ENCODE measurements at places on chromosomes 1 and 21.

GRCh38 chr1:32431736-32432400 is 33.0 kb upstream of the ZBTB8B start:
- no peak for DNase-seq

- DNase-seq, result no peak
Observed at GRCh38 chr1:48069662-48070395, 72.6 kb upstream of the TRABD2B start.

GRCh38 chr21:44399955-44400790 is 46.8 kb downstream of the TRPM2 start:
- no peak for DNase-seq

DNA sequence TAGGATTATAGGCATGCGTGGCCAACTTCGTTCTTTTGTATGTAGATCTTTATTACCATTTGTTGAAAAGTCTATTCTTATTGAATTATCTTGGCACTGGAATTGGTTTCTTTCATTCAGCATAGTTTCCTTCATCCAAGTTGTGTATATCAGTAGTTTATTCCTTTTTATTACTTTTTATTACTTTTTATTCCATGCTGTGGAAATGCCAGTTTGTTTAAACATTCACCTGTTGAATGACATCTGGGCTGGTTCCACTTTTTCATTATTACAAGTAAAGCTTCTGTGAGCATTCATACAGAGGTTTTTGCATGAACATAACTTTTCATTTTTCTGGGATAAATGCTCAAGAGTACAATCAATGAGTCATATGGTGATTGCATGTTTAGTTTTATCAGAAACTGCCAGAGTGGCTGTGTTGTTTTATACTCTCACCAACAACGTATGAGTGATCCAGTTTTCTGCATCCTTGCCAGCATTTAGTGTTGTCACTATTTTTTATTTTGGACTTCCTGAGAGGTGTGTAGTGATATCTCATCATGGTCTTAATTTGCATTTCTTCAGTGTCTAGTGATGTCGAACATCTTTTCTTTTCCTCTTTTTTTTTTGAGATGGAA is 28.6 kb downstream of the PTPRU start:
- DNase-seq, result no peak

DNA sequence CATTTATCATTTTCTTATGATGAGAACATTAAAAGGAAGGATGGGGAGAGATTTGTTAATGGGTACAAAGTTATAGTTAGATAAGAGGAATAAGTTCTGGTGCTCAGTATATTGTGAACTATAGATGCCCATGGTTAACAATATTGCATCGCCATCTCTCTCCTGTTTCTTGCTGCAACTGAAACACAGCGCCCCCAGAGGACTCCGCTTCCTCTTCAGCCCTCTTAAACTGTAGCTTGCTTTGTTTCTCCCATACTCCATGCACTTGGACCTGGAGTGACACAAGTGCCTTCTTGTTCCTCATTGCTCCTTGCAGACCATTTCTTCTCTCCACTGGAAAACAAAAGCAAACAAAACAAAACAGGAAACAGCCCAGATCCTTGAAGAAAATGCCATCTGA is 70.1 kb upstream of the NTPCR start:
- DNase-seq, result no peak

DNA sequence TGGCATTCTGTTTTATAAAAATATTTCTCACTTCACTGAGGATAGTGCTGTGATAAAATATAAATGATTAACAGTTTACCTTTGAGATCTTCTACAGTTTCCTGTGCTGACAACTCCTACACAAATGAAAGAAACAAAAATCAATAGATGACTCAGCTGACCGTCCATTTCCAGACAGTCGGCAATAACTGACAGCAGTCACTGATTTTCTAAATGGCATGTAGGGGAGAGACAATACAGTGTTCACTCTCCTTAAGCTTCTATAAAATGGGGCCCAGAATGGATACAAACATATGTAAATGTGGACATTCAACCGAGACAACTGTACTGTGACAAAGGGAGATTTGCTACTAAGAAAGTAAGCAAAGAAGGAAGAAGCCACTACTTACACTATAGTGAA is 34.3 kb downstream of the PCNX2 start:
- no peak for DNase-seq

DNA sequence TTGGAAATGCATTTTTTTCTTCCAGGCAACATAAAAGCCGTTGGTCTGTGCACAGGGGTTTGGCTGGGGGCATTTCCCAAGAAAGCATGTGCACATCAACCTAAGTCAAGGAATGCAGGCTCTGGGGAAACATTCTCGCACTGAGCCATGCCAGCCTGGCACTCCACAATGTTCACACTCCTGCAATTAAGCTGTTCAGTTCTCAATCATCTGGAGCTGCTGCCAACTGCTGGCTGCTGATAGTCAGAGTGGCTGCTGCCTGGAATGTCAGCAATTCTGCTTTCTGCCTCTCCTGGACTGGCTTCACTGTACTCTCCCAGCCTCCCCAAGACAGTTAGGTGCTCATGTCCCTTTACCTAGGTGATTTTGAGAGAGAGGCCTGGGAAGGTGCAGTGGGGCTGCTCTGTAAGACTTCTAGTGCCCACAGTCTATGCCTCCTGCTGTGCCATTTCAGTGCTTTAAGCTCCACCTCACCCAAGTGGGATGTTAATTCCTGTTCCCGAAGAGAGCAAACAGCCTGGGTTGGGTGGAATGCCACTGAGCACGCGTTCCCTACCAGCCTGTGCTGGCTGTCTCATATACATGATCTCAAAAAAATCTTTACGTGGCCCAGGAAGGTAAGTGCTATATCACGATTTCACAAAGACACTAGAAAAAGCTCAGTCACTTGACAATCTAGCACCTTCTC is 131.7 kb downstream of the BRINP2 start:
- no peak for DNase-seq

DNA sequence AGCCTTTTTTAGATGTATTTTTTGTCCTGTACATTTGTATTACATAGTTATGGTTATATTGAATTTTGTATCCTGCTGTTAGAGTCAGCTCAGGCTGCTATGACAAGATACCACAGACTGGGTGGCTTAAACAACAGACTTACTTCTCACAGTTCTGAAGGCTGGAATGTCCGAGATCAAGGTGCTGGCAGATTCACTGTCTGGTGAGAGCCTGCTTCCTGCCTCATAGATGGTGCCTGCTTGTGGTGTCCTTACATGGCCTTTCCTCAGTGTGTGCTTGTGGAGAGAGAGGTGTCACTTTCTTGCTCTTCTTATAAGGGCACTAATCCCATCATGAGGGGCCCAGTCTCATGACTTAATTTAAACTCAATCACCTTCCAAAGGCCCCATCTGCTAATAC is 23.1 kb upstream of the MYSM1 start:
- DNase-seq, result no peak

- DNase-seq, result no peak
Observed at GRCh38 chr21:45361033-45361997, 43.6 kb upstream of the COL18A1 start.

GRCh38 chr1:6771441-6771769 is 13.8 kb upstream of the CAMTA1 start:
- no peak for DNase-seq

DNA sequence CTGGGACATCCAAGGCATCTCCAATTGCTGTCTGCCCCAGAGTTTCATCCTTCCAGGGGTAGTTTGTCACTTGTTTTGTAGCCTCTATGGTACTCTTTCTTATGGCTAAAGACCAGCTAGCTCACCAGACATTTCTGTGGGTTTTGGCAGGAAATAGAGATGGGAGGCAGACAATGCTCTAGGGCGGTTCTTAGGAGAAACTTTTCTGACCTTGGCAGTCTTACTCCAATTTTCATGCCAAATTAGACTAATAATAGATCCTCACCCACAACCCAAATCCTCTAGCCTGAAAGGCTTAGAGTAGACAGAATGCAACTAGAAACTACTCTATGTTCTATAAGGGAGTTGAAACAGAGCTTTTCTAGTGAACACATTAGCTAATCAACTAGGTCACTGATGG is 69.8 kb downstream of the LRIG2 start:
- DNase-seq, result no peak

DNA sequence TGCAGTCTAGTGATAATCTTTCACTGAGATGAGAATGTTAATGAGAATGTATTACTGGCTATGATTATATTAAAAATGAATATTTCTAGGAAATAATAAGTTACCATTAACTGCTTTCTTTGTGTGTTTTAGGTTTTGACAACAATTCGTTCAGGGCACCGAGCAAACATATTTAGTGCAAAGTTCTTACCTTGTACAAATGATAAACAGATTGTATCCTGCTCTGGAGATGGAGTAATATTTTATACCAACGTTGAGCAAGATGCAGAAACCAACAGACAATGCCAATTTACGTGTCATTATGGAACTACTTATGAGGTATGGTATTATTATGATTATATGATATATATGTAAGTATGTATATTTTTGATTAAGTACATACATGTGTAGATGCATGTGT is 37.8 kb upstream of the MPC2 start:
- no peak for DNase-seq

DNA sequence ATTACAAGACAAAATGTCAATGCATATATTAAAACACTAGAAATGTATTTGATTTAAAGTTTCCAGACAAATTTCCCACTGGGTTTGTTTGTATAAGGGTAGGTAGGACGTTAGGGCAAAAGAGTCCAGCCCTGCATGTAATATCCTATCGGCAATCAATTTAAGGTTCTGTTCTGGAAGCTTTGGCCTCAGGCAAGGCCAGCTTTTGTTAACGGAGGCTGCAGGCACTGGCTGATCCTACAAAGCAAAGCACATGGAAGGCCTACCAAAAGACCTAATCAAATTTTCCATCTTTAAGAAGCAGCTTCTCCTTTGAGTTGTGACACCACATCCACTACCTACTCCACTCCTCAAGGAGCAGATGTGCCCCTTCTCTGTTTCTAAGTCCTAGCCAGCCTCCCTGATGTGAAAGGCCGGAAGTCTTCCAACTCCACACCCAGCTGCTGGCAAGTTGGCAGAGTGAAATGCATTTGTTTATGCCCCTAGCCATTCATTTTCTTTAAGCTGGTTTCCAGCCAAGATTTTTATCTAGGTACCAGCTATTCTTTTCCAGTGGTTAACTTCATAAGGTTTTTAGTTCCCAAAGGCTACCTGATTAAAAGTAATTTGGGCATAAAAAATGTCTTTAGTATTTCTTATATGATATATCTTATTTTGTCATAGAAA is 452.6 kb downstream of the PTBP2 start:
- no peak for DNase-seq

DNA sequence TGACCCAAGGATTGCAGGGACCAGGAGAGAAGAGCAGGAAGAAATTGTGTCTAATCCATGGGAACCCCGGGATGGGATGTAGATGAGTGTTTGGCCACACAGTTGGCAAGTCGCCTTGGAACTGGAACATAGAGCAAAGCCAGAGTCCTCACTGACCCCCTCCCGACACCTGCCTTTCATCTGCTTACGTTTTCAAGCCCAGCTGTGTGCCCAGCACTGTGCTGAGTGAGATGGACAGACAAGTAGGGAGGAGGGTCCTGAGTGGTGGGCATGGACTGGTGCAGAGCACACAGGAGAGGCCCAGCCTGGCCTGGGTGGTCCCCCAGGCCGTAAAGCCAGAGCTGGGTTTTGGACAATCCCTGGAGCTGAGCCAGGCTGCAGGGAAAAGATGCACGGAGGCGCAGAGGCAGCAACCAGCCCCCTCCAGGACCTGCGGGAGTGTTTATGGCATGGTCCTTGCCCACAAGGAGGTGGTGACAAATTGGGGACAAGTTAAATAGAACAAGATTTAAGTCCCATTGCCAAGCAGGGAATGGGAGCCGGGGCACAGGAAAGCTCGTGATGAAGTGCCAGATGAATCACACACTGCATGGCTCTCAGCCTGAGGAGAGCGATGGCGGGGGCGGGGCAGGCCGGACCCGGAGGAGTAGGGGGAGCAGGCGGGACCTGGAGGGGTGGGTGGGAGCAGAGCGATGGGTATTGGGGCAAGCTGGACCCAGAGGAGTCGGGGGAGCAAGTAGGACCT is 157.8 kb upstream of the VAMP3 start:
- no peak for DNase-seq

DNA sequence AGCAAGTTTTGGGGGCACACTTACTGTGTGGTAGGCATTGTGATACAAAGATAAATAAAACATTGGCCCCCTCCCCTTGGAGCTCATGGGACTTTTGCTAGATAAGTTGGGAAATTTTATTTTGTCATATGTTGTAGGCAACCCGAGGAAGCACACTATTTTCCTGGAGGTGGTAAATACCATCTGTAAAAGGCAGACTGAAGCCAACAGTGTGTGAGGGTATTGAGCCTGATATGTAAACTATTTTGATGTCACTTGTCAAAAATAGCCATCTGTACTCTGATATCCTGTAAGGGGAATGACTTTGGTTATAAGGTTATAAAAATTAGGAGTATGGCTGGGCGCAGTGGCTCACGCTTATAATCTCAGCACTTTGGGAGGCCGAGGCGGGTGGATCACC is 30.6 kb downstream of the VANGL2 start:
- DNase-seq, result no peak

GRCh38 chr1:110462964-110463363 is 12.0 kb downstream of the PROK1 start:
- no peak for DNase-seq

DNA sequence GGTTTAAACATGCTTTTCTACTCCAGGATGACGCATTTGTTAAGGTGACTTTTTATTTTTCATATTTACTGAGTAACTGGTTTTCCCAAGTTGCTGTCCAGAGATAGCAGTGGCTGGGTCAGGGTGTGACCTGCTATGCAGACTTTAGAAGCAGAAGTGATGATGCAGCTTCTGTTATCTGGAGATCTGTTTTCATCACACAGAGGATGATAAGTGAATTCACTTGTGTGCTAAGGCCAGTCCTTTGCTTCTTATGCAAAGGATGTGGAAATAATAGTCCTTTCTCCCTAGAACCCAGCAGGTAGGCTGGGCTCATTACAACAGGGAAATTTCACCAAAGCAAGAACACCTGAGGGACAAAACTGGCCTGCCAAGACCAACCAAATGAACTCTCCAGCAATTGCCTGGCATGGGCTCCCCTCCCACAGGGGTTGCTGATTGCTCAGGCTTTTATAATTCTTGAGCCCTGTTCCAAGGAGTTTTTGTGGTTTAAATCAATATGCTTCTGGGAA is 97.8 kb upstream of the LPGAT1 start:
- DNase-seq, result no peak

DNA sequence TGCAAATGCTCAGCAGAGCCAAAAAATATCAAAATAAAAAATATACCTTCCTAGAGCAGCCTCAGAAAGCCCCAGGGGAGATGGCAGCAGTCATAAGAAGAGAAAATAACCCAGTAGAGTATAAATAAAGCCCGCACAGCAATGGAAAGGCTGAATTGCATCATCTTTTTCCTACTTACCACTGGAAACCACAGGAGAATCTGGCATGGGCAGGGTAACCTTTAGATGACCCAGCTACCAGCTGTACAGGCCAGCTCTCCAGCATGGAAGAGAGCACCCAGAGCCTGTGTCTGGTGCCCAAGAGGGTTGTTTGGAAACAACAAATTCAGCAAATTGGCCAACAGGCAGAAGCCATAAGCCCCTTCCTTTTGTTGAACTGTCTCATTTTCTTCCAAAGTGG is 253.1 kb downstream of the OMA1 start:
- no peak for DNase-seq
